ENCODE measurements at places on chromosomes 3 and 15.

DNA sequence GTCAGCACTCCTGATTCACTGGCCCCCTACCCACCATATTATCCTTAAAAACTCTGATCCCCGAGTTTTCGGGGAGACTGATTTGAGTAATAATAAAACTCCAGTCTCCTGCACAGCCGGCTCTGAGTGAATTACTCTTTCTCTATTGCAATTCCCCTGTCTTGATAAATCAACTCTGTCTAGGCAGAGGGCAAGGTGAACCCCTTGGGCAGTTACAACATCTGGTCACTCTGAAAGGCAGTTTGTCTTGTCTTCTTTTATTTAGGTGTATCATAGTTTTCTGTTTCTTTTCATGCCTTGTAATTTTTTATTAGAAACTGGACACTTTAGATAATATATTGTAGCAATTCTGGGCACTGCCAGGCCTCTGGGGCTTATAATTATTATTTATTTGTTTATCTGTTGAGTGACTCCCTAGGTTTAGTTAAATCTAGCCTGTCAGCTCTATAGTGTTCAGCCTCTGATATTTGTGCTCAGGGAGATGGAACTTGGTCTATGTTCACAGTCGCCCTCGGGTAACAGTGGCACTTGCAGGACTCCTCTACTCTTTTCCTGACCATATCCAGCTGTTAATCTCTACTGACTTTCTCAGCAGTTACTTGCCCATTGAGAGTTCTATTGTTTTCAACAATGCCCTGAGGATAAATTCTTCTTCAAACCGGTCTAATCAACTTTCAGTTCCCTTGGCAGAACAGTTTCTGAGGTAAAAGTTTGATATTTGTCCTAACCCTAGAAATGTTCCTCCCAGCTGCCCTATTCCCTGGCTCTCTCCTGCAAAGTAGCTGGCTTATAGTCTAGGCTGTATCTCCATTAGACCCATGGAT, 15.5 kb upstream of the PLAAT1 start:
- DNase-seq = no peak

- DNase-seq = no peak
Observed at GRCh38 chr3:71997066-71997653, 212.2 kb upstream of the PROK2 start.

GRCh38 chr3:125110016-125110875, 54.4 kb upstream of the HEG1 start:
- DNase-seq = no peak

DNA sequence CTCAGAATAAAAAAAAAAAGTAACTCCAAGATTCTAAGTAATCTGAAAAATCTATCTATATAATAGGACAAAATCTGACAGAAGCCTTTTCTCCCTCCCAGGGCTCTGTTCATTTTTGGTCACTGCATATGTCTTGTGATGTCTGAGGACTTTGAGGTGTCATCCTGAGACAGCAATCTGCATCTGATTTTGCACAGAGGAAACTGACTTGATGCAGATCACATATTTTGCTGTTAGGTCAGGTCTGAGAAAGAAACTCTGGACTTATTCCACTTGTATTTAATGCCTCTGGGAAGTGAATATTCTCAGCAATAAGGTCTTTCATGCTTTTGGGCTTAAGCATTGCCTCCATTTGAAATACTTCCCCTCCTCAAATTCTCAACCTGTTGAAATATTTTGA, 295.2 kb upstream of the THBS1 start:
- no peak for DNase-seq

DNA sequence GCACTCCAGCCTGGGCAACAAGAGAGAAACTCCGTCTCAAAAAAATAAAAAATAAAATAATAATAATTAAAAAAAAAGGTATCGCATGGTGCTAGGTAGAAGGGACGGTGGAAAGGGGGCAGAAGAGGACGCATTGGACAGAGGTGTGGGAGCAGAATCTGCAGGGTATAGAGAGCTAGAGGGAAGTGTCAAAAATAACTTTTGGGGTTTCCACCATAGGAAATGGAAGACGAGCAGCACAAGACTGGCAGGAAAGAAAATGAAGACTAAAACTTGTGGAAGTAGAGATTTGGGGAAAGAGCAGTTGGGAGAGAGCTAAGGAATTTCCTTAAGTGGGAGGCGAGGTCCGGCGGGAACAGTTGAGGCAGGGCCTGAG, 585 bp upstream of the MKRN2 start:
- DNase-seq = no peak

- DNase-seq = no peak
Observed at GRCh38 chr15:63920504-63921175, 86.9 kb upstream of the HERC1 start.

DNA sequence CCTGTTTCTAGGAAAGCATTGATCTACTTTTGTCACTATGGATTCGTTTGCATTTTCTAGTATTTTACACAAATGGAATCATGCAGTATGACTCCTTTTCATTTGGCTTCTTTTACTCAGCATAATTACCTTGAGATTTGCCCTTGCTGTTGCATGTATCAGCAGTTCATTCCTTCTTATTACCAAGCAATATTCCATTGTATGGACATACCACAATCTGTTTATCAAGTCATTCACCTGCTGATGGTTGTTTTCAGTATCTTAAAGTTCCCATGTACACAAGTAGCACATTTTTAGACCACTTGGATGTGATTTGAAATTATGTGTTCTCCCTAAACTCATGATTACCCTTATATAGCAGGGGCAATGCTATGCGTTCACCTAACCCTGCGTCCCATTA, 150.0 kb upstream of the UBE2E1 start:
- DNase-seq = no peak

GRCh38 chr3:59816312-59816711, 766.5 kb upstream of the CFAP20DC start:
- no peak for DNase-seq

GRCh38 chr3:125220183-125220582, 7.6 kb upstream of the SLC12A8 start:
- DNase-seq = no peak

DNA sequence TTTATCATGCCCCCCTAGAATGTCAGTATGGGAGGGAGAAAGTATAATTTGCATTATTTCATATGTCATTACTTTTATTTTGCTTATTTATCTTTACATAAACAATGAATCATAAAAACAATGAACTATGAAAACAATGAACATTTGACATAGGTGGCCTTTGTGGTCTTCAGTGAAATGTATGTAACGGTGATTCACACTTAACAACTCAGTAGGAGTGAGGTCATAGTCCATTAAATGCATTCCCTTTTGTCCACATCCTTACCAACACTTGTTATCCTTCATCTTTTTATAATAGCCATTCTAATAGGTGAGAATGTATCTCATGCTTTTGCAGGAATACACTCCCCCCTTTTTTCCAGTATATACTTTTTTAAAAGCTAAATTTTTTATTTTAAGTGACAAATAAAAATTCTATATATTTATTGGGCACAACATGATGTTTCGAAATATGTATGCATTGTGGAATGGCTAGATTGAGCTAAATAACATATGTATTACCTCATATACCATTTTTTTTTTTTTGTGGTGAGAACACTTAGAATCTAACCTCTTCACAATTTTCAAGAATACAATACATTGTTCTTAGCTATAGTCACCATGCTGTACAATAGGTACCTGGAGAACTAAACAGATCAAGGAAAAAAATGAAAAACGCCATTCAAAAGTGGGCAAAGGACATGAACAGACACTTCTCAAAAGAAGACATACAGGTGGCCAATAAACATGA, 189.5 kb downstream of the WDR72 start:
- no peak for DNase-seq

- no peak for DNase-seq
Observed at GRCh38 chr15:58021332-58022230, 43.9 kb downstream of the ALDH1A2 start.

- DNase-seq = no peak
Observed at GRCh38 chr3:138578141-138578540, 15.9 kb downstream of the CEP70 start.

DNA sequence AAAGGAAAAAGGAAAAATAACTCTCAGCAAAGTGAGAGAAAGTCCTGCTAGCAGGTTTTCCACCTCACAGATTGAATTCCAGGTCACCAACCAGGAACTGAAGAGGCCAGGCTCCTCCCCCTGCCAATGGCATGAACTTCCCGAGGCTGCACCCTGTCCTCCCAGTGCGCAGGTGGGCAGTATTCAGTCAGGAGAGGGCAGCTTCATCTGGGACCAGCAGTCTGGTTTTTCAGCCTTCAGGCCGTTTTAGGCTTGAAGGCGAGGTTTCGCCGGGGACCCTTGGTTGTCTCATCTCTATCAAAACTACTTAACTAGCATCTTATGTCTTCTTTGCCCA, 41.2 kb downstream of the TRAT1 start:
- DNase-seq = no peak

DNA sequence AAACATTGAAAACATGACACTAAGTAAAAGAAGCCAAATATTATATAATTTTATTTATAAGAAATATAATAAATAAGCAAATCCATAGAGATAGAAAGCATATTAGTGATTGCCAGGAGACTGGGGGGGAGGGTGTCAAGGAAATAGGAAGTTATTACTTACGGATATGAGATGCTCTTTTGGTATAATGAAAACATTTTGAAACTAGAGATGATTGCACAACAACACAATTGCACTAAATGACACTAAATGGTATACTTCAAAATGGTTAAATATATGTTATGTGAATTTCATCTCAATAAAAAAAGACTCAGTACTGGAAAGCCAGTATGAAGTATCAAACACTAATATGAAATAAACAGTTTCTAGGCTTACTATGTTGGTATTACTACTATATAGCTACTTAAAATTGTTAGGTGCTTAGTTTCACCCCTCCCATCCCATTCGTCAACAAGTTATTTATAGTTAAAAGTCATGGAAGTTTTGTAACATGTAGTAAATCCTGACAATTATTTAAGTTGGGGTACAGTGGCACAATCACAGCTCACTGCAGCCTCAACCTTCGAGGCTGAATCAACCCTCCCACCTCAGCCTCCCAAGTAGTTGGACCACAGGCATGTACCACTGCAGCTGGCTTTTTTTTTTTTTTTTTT, 43.7 kb downstream of the STAG1 start:
- DNase-seq = no peak

GRCh38 chr3:13263770-13264467, 156.2 kb downstream of the NUP210 start:
- no peak for DNase-seq

- DNase-seq = no peak
Observed at GRCh38 chr3:24506966-24507775, 12.5 kb upstream of the THRB start.

DNA sequence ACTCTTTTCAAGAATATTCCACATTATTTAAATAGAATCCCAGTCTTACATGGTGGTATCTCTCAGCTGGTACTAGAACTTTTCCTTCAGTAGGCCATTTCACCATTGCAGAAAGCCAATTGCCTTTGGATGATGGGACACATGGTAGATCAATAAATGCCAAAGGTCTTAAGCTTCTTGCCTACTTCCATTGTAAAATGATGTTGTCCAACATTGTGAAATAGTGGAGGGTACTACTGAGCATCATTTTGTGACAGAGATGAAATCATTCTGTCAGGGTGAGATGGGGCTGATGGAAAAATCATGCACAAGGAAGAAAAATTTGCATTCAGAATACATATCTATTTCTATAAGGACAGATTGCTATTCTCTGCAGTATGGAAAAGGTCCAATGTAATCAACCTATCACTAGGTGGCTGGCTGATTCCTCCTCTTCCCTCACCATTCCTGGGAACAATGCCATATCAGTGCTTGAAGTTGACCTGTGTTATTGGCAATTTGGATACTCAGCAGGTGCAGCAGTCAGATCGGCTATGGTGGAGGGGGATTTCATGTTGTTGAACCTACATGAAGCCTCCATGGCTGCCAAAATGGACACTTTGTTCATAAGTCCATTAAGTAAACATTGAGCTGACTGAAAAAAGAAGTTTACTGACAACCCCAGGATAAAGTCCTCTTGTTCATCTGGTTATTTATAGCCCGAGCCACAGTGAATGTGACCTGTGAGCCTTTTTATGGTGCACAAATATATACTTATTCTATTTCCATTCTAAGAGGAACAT, 596.9 kb upstream of the ARPP21 start:
- DNase-seq = no peak

- no peak for DNase-seq
Observed at GRCh38 chr15:41836073-41836472, 2.6 kb upstream of the PLA2G4B start.

DNA sequence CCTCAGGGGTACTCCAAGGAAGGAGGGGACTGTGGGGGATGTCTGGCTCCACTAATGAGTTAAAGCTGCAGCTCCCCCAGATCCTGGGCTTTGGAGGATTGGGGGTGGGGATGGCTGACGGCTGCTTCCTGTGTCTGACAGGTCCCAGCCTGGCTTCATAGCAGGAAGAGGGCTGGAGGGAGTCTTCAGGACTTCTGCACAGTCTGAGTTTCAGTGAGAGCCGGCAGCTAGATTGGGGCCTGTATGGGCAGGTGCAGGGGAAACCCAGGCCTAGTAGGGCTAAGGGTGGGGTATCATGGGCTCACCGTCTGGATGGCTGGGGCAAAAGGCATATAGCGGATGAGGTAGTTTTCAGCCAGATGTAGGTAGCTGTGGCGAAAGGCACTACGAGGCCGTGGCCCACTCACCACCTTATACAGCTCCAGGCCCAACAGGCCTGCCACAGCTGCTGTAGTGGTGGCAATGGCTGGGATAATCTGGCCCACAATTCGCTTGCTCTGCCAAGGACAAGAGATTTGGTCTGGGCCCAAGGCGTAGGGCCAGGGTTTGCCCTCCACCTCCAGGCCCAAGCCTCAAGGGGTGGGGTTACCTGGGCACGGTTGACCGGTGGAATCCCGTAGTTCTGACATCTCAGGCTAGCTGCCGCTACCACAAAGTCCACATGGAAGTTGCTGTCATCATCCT, 4.5 kb downstream of the INKA1 start:
- no peak for DNase-seq

All from activated gamma-delta T cell treated with Interleukin-2 at 50 U/mL for 16 hours (primary cell).